ENCODE measurements at places on chromosomes 5 and 9.

DNA sequence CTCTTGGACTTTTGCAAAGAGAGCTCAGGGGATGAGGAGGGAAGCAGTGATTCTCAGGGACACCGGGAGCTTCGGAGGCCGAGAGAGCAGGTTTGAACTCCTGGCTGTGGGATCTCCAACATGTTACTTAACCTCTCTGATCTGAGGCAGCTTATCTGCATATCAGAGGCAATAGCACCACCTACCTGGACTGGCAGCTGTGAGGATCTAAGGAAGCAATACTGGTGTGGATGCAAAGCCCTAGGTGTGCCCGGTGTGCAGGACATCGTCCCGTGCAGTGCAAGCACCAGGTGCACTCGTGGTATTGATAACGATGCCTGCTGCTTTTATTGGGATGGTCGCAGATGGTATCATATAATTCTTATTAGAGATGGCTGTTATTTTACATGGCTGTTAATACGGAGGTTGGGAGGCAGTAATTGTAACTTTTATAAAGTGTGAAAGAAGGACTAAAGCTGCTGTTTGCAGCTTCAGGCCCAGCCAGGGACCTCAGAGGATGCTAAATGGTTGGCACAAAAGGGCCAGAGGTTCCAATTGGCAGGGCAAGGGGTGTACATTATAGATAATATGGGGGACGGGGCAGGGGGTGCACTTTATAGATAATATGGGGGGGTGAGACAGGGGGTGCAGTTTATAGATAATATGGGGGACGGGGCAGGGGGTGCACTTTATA, 14.9 kb downstream of the COL5A1 start:
- DNase-seq, result no peak

DNA sequence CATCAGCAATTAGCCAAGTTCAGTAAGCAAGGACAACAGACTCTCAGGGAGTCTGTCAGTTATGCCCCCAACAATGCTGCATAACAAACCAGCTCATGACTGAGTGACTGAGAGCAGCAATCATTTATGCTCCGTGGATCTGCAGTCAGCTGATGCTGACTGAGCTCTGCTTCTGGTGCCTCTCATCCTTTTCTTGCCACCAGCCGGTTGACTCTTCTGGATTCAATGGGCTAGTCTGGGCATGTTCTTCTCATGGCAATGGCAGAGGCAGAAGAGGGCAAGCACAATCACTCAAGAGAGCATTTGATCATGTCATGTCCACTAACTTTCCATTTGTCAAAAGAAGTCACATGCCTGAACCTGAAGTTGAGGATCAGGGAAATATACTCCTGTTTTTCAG, 157.0 kb upstream of the NTRK2 start:
- no peak for DNase-seq

GRCh38 chr5:168204165-168204564, 87.3 kb upstream of the WWC1 start:
- DNase-seq, result no peak

GRCh38 chr5:75202935-75203334, 33.7 kb downstream of the ANKRD31 start:
- no peak for DNase-seq

- no peak for DNase-seq
Measured at GRCh38 chr5:87127426-87127825, 140.3 kb upstream of the RASA1 start.

DNA sequence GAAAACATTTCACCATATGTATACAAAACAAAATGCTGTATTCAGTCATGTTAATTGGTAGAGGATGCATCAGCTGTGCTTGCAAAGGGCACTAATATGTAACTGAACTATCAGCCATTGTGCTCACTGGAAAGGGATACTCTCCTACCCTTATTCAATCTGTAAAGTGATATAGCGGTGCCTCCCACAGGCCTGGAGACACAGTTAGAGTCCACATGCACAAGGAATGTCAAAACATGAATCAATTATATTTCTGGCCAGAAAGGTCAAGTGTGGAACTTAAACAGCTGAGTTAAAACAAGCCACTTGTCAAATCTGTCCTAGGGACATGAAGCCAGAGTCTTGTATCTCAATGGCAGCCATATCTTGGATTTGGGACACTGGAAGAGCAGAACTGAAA, 71.2 kb upstream of the IZUMO3 start:
- DNase-seq, result no peak

DNA sequence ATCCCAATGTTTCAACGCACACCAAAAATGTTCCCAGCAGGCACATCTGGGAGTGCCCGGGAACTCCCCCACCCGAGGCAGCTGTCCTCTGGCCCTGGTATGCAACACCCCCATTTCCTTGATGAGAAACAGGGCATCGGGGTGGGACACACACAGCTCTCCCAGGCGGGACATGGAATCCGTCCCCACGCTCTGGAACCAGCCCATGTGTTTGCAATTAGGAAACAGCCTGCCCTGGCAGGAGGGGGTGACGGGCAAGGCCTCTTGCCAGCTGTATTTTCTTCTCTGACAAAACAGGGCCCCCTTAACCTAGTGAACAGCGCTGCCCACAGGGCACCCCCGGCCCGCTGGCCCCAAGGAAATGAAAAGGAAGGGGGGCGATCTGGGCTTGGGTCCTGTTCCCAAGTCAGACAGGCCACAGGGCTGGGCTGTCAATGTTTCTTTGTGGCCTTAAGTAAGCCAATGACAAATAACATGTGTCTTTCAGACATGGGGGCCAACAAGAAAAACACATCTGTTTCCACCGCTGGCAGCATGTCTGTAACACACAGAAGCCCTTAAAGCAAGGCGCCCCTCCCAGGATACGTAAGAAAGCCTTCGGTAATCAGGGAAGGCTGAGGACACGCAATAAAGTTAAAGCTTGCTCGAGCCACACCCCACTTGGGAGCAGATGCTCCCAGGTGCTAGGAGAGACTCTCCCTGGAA, 125.3 kb downstream of the ROR2 start:
- no peak for DNase-seq

GRCh38 chr9:127186806-127187205, 64.4 kb upstream of the ANGPTL2 start:
- no peak for DNase-seq

- DNase-seq, result no peak
Measured at GRCh38 chr9:130236436-130236985, 29.0 kb upstream of the HMCN2 start.

DNA sequence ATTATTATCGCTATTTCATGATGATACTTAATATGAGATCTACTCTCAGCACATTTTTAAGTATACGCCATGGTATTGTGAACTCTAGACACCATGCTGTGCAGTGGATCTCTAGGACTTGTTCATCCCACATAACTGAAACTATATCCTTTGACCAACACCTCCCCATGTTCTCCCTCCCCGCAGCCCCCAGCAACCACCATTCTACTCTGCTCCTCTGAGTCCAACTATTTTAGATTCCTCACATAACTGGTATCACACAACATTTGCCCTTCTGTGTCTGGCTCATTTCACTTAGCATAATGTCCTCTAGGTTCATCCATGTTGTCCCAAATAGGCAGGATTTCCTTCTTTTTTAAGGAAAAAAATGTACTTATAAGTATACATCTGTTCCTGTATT, 6.6 kb upstream of the TBC1D2 start:
- DNase-seq, result no peak

GRCh38 chr5:177508221-177508611, 1.4 kb downstream of the DOK3 start:
- no peak for DNase-seq

DNA sequence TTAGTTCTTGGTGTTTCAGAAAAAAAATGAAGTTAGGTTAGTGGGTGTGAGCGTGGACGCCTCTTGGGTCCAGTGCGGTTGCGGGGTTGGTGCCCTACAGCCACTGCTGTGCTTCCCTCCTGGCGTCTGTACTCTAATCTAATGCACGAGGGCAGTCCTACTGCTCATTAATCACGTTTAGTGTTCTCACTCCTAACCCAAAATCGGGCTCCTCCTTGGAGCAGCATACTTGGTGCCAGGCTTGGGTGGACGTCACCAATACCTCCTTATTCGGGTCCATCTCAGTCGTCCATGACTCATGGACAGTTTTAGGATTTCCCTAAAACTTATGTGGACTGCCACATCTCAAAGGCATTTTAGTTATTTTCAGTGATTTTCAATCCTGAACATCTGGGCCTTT, 41.6 kb downstream of the TRIO start:
- DNase-seq, result no peak

GRCh38 chr5:39137819-39138451, 63.7 kb upstream of the RICTOR start:
- DNase-seq, result no peak

GRCh38 chr9:91899219-91899563, 50.8 kb downstream of the ROR2 start:
- no peak for DNase-seq

DNA sequence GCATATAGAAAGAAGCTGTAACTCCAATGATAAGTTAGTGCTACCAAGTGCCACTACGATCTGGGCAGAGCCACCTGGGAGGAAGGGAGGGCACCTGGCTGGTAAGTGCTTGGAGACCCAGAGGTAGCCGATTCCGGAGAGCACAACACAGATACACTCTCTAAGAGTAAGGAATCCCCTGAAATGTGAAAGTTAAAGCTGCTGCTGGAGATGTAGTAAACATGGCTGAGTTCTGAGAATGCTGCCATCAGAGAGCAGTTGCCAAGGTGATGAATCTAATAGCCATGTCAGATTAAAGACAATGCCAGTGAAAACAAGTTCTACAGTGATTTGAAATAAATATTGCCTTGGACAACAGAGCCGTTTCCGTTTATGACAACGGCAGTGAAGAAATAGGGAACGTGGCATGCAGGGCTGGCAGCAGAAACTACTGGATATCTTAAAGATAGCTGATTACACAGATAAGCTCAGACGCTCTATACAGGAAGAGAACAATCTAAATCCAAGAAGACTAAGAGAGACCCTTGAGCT, 561.2 kb upstream of the C9orf72 start:
- no peak for DNase-seq

DNA sequence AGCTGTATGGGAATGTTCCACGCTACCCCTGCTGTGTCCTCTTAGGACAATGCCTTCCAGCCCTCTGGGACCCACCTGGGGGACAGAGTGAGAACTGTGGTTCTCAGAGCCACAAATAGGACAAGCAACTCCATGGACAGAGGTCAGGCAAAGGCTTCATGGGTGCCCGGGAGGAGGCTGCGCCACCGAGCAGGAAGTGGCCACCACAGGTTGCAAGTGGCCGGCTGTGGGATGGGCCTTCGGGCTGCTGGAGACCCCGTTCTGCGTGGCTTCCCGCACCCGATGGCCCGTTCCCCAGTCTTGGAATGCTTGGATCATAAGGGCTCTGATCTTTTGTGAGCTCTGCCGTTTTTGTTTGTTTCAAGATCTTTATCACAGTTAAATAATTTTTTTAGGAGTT, 118.8 kb downstream of the BOD1 start:
- DNase-seq, result no peak

- DNase-seq, result no peak
Measured at GRCh38 chr5:71743155-71743554, 24.1 kb downstream of the CARTPT start.

- DNase-seq, result no peak
Measured at GRCh38 chr5:1034421-1034905, 25.9 kb downstream of the NKD2 start.

DNA sequence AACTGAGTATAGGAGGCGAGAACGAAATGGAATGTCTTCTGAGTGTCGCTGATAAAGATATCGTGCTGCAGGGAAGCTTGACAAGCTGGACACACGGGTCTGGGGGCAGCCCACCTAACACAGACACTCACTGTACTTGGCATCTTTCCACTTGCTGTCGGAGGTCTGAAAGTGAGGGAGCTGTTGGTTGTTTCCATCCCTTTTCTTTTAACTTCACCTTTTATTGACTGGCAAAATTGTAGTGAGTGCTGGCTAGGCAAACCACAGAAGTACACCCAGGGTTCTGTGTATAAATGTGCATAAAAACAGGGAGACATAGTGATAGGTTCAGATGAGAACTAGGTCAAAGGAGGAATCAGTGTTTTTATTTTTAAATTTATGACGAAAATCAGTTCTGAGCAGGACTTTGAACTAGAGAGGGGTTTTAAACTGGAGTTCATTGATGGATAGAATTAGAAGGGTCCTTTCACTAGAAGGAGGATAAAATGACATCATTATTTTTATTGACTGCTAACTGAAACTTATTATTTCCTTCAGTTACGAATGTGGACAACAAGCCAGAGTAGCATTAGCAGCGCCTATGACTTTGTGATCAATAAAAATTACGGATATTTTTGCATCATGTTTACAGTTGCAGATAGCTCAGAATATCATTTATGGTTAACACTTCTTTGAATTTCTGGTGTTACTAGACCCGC, 817 bp downstream of the GAPVD1 start:
- no peak for DNase-seq

GRCh38 chr5:94010814-94011213, 269.4 kb upstream of the POU5F2 start:
- DNase-seq, result no peak

GRCh38 chr9:95729046-95729445, 146.4 kb upstream of the ERCC6L2 start:
- no peak for DNase-seq

DNA sequence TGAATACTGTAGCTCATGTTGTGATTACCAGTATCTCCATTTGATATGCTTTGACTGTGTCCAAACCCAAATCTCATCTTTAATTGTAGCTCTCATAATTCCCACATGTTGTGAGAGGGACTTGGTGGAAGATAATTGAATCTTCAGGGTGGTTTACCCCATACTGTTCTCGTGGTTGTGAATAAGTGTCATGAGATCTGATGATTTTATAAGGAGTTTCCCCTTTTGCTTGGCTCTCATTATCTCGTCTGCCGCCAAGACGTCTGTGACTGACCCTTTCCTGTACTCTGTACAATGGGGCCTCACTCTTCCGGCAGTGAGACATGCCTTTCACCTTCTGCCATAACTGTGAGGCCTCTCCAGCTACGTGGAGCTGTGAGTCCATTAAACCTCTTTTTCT, 59.3 kb downstream of the TRIO start:
- DNase-seq, result no peak

DNA sequence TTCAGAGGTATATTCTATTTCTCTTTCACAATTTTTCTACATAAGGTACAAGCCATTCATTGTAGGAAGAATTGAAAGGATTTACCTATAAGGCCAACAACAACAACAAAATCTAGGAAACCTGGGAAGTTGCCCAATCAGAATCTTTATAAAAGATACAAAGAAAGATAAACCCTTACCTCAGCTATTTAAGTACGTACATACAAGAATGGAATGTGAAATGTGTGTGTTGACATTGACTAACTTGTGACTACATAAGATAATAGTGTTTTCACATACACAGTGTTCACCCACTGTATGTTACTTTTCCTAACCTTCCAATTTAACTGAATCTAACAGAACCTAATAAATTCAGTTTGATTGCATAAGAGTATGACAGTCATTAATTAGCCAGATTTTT, 154.1 kb downstream of the ADAMTS6 start:
- no peak for DNase-seq

GRCh38 chr5:111810112-111810511, 53.1 kb upstream of the NREP start:
- no peak for DNase-seq

GRCh38 chr5:403995-404394, 39.0 kb upstream of the EXOC3 start:
- DNase-seq, result no peak
